CD8-positive, alpha-beta memory T cell (primary cell): ENCODE measurements at places on chromosomes 16 and 17. TPM values are rescaled to one million over a fixed set of nuclear protein-coding genes. Genes with fewer than 3 reads are reported as not detected.

- no peak for DNase-seq
These were observed 107.4 kb downstream of the PARN start for GRCh38 chr16:14522671-14523070.

- DNase-seq = no peak
These were observed 402.6 kb upstream of the KIF2B start for GRCh38 chr17:53420035-53420641.

- DNase-seq = no peak
These were observed 60.3 kb upstream of the FBXO47 start for GRCh38 chr17:39027455-39028035.

- no peak for DNase-seq
These were observed 4.0 kb downstream of the ENGASE start for GRCh38 chr17:79078476-79079190.

DNA sequence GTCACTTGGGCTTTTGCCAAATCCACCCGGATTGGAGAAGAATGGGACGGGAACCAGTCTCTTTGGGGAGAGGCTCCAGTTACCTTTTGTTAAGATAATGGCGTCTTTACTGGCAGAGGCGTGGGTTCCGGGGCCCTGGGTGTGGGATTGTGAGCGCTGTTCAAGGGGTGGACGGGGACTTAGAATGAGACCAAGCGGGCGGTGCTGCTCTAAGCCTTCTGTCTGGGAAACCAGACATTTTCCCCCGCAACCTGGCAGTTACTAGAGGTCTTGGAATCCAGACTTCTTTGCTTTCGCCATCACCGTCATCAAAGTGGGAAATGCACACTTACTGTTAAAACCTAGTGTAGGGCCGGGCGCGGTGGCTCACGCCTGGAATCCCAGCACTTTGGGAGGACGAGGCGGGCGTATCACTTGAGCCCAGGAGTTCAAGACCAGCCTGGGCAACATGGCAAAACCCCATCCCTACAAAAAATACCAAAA, 706 bp downstream of the TEN1 start:
- DNase-seq = no peak

KIF18B gene
- 28.3 TPM for total RNA-seq

CBLN1 gene
- total RNA-seq = not detected

CCDC40 gene
- total RNA-seq = 4.3 TPM

VMO1 gene
- total RNA-seq = not detected
